ENCODE measurements at places on chromosomes 3 and 15.

GRCh38 chr3:174330303-174330702, 528.8 kb upstream of the NAALADL2 start:
- DNase-seq, result no peak

DNA sequence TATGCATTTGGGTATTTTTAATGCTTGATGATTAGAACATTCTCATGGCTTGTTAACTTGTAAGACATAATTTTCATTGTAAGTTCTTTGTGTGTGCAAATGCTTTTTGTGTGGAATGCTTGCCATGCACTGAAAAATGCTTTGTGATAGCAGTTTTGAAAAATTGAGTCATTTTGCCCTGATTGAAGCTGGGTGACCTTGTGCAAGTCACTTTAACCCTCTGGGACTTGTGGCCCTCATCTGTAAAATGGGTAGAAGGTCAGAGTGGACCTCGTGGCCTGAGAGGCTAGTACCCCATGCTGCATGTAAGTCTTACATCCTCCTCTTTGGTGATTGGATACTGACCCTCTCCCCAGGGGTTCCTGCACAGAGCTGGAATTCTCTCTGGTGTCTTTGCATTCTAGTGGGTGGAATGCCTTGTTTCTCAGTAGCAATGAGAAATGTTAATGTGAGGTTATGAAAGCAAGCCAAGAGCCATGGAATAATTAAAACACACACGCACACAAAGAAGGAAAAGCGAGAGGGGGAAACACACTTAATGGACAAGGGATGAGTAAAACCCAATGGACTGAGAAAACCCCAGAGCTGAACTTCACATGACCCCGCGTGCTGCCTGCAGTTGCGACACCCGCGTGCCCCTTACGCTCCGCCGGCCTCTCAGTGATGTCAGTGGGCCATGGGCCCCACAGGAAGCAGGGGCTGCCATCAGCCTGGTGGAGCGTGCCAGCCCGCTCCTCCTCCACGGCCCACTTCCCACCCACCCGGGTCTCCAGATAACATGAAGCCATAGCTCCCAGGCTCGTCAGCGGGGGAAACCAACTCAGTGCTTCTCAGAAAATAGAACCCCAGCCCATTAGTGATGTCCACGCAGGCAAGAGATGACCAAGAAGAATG, 44.0 kb downstream of the SMAD3 start:
- DNase-seq, result peak; percentile 55

GRCh38 chr15:86759800-86760523, 680.3 kb downstream of the AGBL1 start:
- DNase-seq, result no peak

GRCh38 chr3:138919325-138919724, 27.6 kb downstream of the FOXL2 start:
- DNase-seq, result no peak

DNA sequence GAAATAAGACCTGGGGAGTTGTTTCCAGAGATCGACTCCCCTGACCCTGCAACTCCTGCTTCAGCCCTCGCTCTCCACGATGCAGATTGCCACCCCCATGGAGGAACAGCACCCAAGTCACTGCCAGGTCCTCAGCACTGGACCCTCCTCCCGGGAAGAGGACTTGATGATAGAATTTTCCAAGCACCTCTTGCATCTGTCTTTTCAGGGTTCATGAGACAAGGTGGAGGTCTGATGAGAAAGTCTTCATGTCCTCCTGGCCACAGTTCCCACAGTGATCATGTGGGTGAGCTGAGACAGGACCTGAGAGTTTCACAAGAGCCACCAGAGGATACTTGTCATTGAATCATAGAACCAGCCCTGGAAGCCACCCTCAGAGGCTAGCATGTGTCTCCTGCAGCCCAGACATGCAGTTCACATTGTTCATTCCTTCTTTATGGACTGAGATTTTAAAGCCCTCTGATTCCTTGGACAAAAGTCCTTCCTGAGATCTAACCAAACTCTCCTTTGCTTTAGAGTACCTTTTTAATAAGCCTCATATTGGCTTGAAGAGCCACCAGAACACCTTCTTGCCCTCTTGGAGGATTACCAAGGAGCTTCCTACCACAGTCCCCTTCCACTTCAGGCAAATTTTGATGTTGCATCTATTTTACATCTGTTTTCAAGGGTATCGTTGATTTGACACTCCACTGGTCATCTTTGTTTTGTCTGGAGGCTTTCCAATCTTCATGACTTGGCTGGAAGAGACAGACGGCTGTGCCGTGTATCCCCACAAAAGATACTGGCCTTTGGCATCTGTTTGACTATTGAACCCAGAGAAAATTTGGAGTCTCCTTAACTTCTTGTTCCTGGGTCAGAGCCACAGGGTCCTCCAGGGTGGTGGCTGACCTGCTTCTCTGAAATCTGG, 224.8 kb upstream of the BHLHE40 start:
- DNase-seq, result no peak

GRCh38 chr3:177657243-177657642, 460.0 kb upstream of the TBL1XR1 start:
- no peak for DNase-seq

DNA sequence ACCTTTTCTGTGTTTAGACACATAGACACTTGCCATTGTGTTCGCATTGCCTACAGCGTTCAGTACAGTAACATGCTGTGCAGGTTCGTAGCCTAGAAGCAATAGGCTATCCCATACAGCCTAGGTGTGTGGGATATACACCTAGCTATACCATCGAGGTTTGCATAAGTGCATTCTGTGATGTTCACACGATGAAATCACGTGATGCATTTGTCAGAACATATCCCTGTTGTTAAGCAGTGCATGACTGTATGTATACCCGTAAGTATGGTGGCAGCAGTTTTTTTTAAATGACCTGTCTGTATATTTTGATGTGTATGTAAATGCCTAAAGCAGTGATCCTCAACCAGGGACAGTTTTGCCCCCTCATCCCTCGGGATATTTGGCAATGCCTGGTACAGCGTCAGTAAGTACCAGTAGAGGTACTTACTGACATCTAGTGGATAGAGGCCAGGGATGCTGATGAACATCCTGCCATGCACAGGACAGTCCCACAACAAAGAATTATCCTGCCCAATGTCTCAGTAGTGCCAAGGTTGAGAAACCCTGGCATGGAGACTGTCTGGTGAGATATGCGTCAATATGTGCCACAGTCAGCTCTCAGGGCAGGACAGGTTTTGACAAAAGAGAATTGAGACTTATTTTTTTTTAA, 129.1 kb downstream of the HCN4 start:
- DNase-seq, result no peak

- DNase-seq, result no peak
Measured at GRCh38 chr3:16789344-16790120, 95.2 kb upstream of the PLCL2 start.
